ENCODE measurements at places on chromosomes 12 and 14.

DNA sequence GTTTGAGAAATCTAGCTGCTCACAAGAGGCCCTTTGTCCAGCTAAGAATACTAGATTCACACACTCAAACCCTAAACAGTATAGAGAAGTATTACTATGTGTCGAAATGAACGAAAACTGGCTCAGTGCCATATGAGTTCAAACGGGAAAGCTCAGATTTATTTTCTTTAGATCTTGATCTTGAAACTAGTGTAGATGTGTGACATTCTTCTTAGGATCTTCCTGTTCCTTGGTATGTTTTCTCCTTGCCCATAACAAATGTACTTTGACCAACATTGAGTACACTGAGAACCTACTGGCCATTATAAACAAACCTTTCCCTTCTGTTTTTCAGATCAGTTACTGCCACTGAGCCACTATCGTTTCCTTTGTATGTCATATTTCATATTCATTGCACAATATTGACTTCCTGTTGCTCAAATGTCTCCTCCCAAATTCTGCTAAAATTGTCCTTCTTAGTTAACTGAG, 21.3 kb downstream of the MYBPC1 start:
- no peak for DNase-seq

GRCh38 chr14:34507884-34508283, 31.6 kb downstream of the EAPP start:
- no peak for DNase-seq

- DNase-seq, result no peak
Measured at GRCh38 chr14:95387826-95388445, 68.2 kb upstream of the CLMN start.

DNA sequence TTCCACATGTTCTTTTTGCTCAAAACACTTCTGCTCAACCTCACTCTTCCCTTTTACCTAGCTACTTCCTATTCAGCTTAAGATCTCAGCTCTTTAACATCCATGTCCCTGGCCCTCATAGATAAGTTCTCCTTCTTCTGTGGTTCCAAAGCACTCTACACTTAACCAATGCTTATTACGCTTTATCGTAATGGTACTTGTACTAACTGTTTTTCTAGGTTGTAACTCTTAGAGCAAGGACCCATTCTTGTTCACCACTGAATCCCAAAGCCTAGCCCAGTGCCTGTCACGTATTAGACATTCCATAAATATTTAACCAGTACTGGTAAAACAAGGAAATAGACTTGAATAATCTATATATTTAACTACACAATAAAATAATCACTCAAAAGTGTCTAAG, 5.3 kb downstream of the SLC41A2 start:
- no peak for DNase-seq

- DNase-seq, result no peak
Measured at GRCh38 chr14:98951031-98951430, 321.0 kb downstream of the BCL11B start.

- DNase-seq, result no peak
Measured at GRCh38 chr12:44098786-44099185, 262.9 kb downstream of the TMEM117 start.
